ENCODE measurements at places on chromosomes 2 and 18.

DNA sequence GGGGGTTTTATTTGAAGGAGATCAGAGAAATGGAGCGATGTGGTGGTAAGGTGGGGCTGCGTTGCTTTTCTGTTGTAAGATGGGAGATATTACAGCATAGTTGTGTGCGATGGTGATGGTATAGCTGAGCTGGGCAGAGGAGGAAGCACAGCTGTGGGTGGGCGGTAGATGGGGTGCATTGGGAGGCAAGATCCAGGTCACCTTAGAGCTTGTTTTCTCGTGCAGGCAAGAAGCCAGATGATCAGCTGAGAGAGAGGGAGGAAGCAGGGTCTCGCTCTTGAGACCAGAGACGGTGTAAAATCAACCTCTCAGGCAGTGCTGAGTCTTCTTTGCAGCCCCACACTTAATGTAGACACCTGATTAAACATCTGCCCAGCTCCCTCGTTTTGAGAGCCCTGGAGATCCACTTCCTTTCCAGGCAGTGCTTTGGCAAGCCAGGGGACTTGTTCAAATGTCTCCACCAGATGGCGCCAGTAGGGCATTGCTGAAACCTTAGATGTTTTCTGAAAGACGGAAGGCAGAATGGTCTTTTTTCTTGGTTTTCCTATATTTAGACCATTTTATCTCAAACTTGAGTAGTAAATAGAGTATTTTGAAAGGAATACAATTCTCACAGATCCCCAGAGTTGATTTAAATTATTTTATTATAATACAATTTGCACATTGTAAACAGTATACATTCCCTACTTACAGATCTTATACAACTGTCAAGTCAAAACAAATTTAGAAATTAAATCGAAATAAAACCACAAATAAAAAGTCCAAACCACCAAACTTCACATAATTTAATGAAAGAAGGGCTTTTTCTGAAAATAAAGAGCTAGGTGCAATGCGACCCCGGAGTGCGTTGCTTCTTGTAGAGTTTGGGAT, 21.1 kb upstream of the LYPD6B start:
- peak; percentile 85 for DNase-seq

DNA sequence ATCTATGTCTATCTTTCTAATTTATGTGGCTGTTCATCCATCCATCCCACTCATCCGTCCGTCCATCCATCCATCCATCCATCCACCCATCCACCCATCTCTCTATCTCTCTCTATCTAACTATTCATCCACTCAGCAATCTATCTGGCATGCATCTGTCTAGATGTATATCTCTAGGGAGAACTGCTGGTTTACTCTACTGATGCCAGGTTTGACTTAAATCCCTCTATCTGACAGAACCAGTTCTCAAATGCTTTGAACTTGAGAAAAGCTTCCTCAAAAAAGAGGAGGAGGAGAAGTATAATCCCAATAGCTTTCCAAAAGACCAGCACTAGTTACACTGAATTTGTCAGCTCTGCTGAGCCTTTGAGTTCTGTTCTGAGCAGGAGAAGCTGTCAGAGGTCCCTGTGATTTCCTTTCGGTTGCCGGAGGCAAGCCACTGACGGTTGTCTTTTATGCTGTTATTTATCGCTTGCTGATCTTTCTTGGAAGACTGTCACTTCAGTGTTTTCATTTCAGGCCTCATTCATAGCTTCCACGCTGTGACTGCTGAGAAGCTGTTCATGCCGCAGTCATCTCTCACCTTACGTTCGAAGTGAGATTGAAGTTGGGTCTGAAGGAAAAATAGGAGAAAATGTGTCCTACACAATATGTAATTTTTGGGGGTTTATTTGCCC, 129.4 kb upstream of the UXS1 start:
- DNase-seq: no peak

DNA sequence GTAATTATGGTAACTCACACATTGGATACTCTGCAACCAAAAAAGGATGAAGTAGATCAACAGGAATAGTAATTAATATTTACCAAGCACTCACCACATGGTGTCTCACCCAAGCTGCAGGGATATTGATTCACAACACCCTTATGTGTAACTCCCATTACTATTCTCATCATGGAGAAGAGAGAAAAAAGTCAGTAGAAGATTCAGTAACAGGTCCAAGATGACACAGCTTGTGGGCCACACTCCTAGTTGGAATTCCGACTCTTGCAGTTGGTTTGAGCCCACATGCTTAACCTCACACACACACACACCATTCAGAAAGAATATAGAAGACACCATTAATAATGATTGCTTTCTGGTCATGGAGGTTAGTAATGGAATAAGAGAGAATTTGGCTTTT, 1.7 kb upstream of the MLPH start:
- DNase-seq: peak; percentile 17

- no peak for DNase-seq
These were observed 236.5 kb downstream of the DYM start for GRCh38 chr18:49223837-49224529.

DNA sequence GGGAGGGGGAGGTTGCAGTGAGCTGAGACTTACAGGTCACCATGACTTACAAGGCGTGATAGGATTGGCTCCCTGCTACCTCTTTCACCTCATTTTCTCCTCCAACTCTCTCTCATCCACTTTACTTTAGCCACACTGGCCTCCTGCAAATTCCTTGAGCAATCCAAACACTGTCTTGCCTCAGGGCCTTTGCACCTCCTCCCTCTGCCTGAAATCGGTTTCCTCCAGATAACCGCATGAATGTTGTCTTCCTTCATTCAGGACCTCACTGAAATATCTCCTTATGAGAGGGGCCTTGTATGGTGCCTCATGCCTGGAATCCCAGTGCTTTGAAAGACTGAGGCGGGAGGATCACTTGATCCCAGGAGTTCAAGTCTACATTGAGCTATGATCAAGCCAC, 21.8 kb downstream of the WNT10A start:
- no peak for DNase-seq

DNA sequence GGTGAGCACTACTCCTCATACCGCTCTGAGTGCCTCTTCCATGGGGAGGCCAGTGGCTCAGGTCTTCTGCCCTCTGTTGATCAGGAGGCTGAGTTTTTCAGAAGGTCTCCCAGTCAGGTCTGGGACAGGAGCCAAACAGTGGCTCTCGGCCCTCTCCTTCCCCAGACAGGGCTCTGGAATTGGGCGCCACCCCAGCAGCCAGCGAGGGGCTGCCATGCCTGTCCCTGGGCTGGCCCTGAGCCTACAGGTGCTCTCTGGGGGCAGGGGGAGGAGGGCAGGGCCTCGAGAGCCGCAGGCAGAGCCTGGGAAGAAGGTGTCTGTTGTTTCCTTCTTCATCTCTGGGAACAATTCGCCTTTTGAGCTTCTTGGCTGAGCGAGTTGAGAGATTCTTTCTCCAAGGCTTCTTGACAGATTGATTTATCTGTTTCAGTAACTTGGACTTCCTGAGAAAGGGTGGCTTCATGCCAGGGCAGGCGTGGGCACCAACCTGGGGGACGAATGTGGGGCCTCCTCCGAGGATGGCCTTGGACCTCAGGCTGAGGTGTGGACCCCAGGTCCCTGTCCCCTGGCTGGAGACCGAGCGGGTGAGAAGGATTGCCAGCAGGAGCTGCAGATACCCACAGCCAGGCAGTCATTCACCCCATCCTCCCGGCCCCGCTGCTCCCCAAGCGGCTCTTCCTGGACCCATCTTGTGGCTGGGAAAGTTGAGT, 64.7 kb upstream of the GLI2 start:
- DNase-seq: no peak

- DNase-seq: no peak
These were observed 129.7 kb downstream of the PKP4 start for GRCh38 chr2:158586491-158586890.

GRCh38 chr2:5698134-5698533, 6.0 kb downstream of the SOX11 start:
- no peak for DNase-seq

DNA sequence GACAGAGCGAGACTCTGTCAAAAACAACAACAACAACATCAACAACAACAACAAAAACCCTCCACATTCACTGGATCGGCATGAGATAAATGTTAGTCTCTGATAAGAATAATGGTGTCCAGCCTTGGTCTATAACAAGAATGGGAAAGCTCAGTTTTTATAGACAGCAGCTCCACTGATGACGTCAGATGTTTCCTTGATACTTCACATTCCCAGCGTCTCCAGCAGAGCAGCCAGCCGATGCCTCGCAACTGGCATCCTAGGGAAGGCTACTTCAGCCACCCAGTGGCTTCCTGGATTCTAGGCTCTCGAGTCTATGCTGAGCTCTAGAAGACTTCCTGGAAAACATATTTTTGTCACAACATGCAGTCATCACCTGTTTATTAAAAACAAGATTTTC, 271.4 kb upstream of the SMIM21 start:
- no peak for DNase-seq

DNA sequence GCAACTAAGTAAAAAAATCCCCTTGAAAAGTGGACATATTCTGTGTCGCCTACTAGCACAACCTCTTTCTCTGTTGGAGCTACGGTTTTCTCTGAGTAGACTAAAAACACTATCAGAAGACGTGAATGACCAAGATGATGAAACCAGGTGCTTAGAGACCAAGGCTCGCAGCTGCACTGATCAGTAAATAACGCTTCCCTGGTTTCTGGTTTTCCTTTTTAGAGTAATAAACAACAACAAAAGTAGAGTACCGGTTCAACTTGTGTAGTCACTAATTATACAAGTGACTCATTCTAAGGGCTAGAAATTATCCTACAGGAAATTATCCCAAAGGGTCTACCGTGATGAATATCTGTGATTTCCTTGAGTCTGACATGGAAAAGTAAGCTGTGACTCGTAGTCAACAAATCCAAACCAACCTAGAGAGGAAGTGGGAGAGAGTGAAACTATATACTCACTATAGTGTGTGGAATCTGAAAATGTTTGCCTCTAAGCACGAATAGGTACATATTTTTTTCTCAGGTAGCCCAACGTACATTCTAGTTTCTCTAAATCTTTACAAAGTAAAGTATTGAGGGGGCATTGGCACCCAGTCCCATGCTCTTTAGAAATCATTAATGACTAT, 17.8 kb downstream of the RASGRP3 start:
- no peak for DNase-seq

DNA sequence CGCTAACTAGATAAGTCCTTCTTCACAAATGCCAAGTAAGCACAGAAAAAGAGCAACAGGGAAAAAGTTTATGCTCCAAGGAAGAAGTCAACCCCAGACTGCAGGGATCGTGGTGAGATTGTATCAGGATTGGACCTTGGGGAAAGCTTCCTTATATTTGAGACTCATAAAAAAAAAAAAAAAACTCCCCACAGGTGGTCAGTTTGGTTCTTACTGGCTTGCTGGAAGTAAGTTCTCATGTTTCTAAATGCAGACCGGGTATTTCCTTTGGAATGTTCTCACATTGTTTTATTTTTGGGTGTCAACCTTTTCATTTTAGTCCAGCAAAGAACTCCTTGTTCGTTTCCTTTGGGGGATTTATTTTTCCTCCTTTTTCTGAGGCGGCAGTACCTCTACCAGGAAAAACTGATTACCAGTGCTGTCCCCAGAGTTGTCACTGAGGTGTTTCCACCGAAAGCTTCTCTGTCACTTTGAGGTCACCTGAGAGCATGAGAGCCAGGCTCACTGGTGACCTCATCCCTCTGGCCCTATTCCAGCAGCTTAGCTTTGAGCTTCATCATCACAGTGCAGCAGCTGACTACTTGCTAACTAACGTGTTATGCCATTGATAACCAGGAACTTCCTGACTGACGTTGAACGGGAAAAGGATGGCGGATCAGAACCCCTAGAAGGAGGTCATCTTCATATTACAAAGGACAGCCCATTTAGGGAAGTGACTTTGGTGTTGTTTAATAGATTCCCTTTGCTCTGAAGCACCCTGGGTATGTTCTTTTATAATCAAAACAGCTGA, 16.8 kb upstream of the ATP8B1 start:
- peak; percentile 74 for DNase-seq

DNA sequence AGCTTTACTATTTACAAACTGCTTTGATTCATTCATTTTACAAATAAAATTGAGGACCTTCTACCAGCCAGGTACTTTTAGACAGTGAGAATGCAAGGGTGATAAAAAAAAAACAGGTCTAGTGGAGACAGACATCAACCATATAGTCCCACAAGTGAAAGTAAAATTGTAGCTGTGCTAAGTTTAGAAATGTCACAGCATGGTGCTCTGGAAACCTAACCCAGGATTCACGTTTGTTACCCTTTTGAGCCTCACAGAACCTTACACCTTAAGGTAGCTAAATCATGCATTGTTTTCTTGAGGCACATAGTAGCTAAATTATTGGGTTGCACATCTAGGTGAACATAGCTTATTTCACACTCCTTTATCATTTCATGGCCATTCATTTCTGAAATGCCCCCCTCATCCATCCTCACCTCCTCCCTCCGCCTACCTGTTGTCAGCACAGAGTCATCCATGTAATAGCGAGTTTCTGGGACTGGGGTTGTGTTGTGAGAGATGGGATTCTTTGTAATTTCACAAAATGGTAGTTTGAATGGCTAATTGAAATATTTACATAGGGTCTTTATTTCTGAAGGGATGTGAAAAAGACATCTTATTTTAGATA, 7.1 kb downstream of the MTA3 start:
- no peak for DNase-seq

- no peak for DNase-seq
These were observed 12.1 kb upstream of the GREB1 start for GRCh38 chr2:11521775-11522174.

DNA sequence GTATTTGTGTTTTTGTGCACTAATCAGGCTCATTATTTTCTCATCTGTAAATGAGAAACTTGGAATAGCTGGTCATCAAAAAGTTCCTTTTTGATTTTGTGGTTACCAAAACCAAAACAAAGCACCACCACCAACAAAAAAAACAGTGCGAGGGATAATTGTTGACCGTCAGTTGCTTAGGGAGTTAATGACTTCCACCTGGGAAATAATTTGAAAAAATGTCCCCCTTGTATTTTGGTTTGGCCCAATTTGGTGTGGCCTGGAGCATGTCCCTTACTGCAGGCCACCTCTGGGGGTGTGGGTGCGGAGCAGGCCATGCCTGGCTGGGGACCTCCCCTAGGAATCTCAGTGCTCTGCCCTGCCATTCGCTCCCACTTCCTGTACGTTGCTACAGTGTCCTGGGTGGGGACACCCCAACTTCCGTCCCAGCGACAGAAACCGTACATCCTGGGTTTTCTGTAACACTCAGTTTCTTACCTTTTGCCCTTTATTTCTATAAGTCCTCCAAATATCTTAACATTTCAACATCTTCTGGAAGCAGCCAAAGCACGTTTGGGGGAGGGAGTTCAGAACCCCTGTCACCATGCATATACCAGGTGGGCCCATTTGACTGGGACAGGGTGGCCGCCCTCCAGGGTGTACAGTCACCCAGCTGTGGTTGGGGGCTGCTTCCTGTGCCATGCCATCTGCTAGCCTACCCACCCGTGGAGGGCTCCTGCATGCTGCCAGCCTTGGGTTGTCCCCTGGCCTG, 31.3 kb downstream of the NCK2 start:
- no peak for DNase-seq

DNA sequence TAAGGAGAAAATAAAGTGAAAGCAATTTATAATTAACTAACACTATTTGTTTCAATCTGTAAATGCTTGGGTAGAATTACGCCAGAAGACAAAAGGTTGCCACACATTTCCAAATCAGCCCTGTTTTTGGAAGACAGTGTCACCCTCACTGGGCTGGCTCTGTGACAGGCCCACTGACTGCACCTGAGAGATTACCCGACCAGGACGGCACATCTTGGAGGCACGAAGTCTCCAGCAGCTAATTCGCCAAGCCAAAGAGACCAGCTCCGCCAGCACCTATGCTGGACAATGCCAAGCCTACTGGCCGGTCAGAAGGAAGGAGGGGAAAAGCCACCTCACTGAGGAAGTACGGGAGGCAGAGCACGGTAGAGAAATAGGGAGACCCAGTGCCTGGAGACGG, 61.9 kb downstream of the CYB5A start:
- DNase-seq: no peak

- no peak for DNase-seq
These were observed 13.6 kb downstream of the AQP12A start for GRCh38 chr2:240705204-240705791.

- DNase-seq: peak; percentile 7
These were observed 159.0 kb downstream of the DCC start for GRCh38 chr18:52499016-52499415.

Measured in HT-29 (cell line).